ENCODE measurements at places on chromosomes 2 and 18. TPM values are rescaled to one million over a fixed set of nuclear protein-coding genes. Genes with fewer than 3 reads are reported as not detected.

GRCh38 chr2:114609203-114609602 is 166.8 kb downstream of the DPP10 start:
- DNase-seq = no peak

DNA sequence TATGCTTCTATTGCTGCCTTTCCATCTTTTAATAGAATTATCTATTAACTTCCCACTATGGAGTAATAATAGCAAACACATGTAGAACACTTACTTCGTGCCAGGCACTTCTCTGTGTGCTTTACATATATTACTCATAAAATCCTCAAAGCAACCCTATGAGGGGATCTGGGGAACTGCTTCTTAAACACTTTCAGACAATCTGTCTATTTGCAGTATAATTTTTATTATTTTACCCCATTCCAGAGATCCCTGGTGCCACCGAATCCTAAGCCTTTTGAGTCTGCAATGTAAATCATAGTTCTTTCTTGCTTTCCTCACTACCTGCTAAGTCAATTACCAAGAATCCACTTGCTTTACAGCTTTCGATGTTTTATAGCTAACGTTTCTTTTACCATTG is 25.6 kb upstream of the GCFC2 start:
- DNase-seq = no peak

Gene EDAR
- not detected for total RNA-seq

Gene OR6B2
- not detected for total RNA-seq

Gene GCG
- total RNA-seq = not detected

Gene NMUR1
- 0.18 TPM for total RNA-seq

Measured in dorsolateral prefrontal cortex (tissue), 122 donors.